ENCODE measurements at places on chromosomes 2 and 18.

DNA sequence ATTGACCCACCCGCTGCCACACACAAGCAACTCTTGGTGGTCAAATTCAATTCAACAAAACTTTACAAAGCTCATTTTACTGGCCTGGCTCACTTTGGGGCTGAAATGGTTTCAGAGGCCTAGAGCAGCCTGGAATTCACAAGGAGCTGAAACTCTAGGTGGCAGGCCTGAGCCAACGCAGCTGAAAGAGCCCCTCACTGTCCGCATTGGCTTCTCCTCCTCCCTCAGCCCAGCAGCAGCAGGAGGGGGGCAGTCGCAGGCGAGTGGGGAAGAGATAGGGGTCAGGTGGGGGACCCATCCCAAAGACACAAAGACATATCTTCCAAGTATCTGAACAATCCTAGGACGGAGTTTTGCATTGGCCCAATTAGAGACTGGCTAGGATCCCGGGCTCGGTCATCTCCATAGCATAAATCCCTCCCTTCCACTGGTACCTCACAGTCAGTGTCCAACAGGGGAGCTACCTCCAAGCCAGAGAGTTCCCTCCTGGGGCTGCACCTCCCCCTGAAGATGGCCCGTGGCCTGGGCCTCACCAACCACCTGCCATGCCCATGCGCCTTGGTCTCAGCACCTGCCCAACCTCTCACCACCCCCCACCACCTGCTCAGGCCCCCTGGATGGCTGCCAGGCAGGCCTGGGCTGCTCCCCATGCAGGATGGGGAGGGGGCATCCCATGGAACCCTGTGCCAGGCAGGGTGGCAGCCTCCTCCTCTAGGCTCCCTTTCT is 113.4 kb downstream of the ZBTB7C start:
- DNase-seq, result no peak

DNA sequence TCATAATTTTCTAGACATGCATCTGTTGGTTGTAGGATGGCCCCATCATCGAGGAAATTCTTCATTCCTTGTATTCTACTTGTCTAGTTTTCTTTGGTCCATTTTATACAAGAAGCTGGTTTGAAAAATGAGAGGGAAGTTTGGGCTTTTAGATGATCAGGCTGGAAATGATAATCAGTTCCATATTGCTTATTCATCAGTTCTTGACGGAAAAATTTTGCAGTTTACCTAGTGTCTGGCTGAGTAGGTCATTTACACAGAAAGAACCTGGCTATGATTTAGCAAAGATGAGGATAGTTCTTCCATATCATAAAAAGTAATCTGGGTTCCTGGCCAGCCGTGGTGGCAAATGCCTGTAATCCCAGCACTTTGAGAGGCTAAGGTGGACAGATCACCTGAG is 374.9 kb downstream of the LRRTM1 start:
- DNase-seq, result no peak

- no peak for DNase-seq
Measured at GRCh38 chr2:11656671-11657101, 13.3 kb downstream of the NTSR2 start.

GRCh38 chr18:51151568-51152511 is 45.6 kb downstream of the MEX3C start:
- peak; percentile 61 for DNase-seq

GRCh38 chr2:209840434-209840833 is 68.8 kb downstream of the UNC80 start:
- no peak for DNase-seq

DNA sequence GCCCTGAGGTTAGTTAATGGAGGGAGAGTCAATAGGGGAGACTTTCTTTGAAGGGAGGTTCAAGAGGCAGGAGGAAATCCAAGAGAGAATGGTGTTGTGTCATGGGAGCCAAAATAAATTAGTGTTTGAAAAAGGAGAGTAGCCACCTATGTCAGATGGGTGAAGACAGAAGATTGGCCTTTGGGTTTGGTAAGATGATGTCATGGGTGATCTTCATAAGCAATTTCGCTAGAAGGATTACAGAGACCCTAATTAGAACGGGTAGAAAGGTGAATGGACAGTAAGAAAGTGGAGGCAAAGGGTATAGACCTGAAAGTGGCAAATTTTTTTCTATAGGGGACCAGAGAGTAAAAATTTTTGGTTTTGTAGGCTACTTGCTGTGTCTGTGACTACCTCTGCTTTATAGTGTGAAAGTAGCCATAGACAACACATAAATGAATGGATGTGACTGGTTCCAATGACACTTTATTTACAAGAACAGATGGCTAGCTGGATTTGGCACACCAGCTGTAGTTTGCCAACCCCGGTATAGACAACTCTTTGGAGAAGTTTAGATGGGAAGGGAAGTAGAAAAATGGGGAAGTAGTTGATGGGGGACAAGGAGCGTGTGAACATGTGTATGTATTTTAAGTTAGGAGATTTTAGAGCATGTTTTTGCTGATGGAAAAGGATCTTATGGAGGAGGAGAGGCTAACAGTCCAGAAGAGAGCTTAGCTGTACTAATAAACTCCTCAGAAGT is 9.3 kb downstream of the STAMBP start:
- DNase-seq, result no peak

- no peak for DNase-seq
Measured at GRCh38 chr2:121485039-121485438, 45.6 kb upstream of the RNU4ATAC start.

GRCh38 chr18:51321696-51322095 is 124.2 kb upstream of the MEX3C start:
- DNase-seq, result no peak

DNA sequence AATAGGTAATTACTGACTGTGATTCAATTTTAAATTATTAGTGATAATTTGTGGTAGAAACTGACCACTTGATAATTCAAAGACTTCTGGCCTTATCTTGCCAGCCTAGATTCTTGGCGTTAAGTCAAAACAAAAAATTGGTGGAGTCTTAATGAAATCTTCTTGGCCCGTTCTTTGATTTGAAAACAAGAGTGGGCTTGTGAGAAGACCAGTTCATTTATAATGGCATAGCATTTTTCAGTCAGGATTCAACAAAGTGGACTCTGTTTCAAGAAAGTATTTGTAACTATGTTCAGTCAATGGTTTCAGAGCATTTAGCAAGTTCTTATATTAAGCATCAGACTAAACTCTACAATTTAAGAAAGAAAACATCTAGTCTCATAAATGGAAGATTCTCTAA is 26.0 kb downstream of the ITGA4 start:
- no peak for DNase-seq

- DNase-seq, result no peak
Measured at GRCh38 chr2:159111346-159111927, 143.0 kb downstream of the TANC1 start.

DNA sequence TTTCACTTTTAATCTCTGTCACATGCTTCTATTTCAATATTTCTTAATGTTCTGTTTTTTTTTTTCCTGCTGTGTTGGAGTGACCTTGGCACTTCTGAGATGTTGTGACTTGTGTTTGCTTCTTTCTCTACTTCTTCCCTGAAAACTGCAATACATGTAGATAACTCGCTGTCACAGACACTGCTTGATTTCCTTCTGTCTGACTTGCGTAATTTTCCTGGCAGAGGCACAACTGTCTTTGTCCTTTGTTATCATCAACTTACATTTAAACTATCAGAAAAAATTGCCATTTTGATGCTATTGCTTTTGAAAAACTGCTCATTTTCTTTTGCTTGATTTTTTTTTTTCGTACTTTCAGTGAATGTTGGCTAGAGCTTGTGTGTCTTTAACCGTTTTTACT is 69.0 kb downstream of the BABAM2 start:
- DNase-seq, result no peak

GRCh38 chr2:241163601-241164118 is 13.4 kb downstream of the PPP1R7 start:
- no peak for DNase-seq

DNA sequence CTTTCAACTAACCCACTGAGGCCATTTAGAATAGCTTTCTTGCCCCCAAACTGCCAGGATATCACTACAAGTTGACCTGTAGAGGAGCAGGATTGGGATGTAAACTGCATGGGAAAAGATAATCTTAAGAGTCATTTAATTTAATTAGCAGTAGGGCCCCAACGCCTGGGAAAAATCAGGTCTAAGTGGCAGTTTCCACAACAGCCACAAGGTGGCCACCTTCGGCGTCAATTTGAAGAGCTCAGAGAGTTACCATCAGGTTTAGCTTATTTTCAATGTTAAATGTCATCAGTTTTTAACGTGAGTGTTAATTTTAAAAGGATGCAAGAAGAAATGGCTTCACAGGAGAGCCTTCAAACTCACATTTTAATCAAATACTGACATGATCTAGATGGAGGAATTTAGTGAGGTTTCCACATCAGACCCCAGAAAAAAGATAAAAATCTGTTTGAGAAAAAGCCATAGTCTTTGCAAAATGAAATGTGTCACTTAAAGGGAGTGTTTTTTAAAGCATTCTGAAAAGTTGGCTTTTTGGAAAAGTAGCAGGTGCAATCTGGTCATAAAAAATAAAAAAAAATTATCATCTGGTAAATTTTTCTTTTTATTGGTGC is 77.3 kb upstream of the UPP2 start:
- DNase-seq, result peak; percentile 43

GRCh38 chr18:71831039-71831438 is 713.1 kb downstream of the CBLN2 start:
- DNase-seq, result no peak

DNA sequence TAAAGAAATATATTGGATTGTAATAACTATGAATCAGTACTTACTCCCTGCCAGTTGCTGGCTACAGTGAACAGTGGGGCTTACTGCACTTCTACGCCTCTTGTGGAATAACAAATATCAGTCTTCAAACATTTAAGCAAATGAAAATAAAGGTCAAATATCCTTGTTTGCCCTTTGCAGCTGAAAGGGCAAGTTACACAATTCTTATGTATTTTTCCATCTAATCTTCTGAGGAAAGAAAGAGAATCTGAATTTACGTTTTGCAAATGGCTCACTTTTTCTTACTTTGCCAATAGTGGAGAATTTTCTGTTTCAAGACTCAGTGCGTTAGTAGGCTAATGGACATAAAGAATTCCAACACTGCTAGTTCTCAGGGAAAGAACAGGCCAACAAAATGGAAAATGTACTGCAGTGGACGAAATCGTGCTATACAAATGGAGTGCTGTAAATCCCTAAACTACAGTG is 157.2 kb upstream of the TMEM200C start:
- no peak for DNase-seq

DNA sequence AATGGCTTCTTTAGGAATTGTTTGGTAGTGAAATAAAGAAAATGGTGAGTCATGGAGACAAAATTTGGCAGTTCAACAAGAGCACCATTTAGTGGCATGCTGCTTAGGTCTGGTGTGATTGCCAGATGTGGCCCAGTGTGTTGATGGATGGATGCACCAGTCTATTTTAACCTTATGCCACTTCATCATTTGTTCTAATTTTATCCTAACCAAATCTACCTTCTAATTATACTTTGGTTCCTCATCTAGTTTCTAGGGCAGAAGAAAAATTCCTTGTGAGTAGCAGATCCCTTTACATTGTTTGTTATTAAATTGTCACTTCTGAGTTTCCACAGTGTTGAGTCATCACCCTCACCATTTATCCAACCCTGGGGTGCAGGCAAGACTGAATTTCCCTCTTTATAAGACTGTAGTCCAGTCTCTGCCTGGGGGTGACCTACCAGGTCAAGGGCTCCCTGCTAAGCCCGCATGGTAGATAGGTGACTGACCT is 32.5 kb downstream of the NABP1 start:
- DNase-seq, result no peak

- peak; percentile 43 for DNase-seq
Measured at GRCh38 chr2:162153608-162154224, 1.7 kb upstream of the GCG start.

GRCh38 chr18:63244607-63245006 is 75.0 kb downstream of the BCL2 start:
- no peak for DNase-seq

Data from activated T-cell treated with anti-CD3 and anti-CD28 coated beads for 48 hours (primary cell).